GOT3 (cell line): ENCODE measurements at places on chromosomes 1 and 21.

- DNase-seq: no peak
Observed at GRCh38 chr1:110515891-110516290, 3.1 kb downstream of the KCNA10 start.

GRCh38 chr1:233045588-233045987 is 95.2 kb downstream of the NTPCR start:
- DNase-seq: no peak

DNA sequence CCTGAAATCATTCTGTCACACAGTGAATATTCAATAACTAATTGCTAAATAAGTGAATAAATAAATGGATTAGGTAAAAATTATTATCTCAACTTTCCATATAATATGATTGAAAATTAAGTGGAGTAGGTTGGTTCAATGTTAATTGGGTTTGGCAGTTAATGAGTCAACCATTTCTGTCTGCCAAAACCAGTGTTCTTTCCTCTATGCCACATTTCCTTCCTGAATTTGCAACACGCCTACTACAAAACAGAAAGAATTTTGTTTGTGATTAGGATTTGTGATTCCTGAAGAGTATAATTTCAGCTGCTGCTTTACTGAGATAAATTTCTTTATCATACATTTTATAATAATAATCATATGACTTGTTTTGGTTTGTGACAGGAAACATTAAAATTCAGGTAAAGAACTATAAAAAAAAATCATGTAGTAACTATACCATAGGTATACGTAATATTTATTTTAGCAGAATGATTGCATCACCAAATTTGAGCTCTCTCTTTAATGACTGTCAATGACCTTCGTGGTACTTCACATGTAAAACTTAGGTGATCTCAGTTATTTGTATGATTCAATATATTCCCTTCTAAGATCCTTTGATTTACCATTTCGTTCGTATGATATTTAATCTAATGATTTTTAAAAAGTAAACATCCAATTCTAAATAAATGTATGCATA is 241.3 kb downstream of the KCNT2 start:
- no peak for DNase-seq

GRCh38 chr1:97936976-97937375 is 16.1 kb upstream of the DPYD start:
- no peak for DNase-seq

GRCh38 chr1:1291548-1292441 is 11.6 kb downstream of the SCNN1D start:
- no peak for DNase-seq

DNA sequence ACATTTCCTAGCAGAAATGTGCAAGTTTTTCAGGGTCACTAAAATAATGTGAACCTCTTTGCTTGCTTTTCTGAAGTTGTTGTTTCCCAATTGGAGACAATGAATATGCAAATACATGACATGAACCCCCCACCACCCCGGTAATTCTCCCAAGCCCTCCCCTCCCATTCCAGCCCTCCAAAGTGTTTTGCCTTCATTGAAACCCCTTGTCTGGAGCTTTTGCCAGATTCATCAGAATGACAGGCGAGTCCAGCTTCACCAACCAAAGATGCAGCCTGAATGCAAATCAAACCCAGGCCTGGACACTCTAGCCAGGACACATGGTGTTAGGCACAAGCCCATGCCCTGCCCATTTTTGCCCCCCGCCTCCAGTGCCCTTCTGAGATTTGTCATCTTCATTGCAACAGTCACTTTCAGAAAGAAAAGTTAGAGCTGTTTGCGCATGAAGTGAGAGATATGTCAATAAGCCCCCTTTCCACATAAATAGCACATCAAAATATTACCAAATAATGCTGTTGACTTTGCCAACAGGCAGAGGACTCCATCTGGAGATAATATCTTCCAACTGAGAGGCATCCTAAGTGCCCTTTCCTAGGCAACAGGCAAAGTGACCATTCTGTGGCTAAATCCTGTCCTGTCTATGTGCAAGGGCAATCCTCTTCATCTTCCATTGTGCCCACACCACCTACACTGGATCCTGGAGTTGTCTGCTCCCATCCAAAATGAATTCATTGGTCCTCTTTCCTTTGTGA is 145.6 kb upstream of the NFIA start:
- DNase-seq: no peak

DNA sequence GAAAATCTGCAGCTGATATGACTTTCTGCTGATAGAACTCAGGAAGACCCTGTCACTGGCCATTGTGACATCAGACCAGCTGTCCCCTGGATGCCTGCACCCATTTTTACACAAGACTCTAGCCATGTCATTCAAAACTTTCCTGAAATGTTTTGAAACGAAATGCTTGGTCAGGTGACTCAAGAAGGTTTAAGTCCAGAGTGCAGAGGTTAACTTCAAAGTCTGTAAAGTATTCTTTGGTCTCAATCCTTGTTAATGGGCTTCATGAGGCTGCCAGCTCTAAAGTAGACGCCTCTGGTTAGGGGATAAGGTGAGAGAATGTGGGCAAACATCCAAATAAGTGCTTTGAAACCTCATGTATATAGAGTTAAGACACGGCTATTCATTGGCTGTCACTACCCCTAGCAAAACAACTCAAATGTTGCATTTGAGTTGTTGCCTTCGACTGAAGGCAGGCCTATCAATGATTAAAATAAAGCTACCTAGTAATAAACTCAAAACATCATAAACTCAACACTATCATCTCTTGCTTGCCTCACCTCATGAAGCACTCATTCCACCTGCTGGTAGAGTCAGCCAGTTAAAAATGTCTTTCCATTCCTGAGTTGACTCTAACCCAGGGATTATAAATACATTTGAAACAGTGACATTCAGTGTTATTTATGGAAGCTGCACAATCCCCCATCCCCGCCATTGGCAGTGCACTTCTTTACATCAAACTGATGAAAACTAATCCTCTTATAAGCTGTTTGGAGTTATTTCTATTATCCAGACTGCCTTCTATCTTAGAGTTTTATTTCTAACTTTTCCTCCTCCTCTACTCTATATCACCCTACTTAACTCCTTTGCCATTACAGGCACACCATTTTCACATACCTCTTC is 26.0 kb downstream of the RABIF start:
- no peak for DNase-seq

GRCh38 chr1:39500862-39501389 is 9.5 kb downstream of the BMP8A start:
- no peak for DNase-seq

DNA sequence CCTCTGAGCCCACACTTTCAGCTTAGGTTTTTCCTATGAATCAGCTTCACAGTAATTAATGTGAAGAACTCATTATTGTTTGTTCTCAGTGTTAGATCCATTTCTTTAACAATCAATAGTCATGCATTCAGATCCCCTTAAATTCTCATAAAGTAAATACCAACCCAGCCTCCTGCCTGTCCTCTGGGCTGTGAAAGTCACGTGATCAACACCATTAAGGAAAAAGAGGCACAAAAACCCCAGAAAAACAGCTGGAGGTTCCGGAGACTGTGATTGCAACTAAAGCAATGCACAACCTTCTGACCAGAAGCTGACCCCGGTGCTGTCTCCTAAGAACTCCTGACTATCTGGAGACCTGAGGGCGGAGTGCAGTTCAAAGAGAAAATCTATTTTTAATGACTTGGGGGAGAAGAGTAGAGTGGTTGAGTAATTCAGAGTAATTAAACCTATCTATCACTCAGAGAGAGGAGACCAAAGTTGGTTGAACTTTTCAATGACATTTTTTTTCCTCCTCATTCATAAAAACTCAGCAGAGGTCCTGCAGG is 132.5 kb downstream of the PLXNA2 start:
- DNase-seq: no peak

DNA sequence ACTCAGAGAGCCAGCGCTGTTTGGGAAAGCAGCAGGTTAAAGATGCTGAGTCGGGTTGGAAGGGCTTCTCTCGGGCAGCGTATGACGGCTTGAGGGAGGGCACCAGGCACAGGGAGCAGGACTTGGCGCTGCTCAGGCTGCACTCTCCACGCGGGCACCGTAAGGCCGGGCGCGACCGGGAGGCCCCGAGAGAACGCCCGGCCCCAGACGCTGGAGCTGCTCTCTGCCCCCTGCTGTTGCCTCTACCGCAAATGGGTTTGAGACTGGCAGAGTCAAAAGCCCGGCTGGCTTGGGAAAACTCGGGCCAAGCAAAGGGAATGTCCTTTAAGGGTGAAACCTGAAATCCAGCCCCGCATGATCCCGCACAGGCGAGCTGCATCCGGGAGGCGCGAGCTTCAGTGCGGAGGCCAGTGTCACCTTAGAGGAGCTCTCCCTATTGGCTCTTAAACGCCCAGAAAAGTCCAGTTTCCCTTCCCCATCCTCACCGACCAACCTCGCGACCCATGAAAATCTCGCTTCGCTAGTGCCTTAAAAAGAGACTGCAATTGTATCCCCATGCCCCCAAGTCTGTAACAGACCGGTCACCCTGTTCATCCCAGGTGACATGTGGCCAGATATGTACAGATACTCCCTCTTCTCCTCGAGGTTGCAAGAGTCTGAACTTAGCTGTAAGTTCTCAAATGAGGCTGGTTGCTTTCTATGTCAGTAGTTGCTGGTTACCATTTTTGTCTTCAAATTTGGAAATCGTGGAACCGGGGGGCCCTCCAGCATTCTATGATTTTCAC is 1.1 kb downstream of the PRRX1 start:
- DNase-seq: no peak

DNA sequence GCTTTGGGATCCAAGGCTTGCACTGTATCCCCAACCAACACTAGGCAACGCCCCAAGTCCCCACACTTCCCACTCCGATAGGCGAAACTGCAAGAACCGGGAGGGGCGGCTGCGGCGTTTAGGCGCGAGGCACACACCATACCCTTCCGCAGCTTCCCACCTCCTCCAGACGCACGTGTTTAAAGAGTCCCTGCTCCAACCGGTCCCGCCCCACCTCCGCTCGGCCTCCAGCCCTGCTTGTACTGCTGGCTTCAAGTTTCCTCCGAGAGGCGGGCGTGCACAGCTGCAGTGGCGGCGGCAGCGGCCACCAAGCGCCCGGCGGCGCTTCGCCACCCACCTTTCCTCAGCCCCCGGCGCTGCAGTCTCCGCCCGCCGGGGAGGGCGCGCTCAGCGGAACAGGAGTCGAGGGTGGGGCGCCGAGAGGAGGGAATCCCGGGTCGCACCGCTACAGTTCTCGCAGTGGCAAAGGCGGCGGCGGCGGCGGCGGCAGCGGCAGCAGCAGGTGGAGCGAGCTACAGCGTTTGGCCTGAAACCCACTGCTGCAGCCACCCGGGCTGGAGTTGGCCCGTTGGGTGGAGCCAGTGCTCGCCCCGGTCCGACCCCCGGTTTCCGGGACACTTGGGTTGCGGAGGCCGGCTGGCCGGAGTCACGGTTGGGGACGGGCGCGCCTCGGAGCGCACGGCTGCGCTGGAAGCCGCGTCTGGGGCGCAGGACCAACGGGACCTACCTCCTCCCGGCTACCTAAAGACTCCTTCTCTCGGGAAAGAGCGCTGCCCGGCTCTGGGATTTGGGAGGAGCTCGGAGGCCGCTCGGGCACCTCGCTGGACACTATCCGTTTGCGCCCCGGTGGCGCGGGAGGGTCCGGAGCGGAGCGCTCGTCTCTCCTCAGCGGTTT is at the start of gene CNIH3:
CNIH3 (plus strand) TSS at position 457 of the 895 bp plus-strand sequence. CDS start 858 bp downstream, outside the sequence.
- DNase-seq: peak; percentile 67

DNA sequence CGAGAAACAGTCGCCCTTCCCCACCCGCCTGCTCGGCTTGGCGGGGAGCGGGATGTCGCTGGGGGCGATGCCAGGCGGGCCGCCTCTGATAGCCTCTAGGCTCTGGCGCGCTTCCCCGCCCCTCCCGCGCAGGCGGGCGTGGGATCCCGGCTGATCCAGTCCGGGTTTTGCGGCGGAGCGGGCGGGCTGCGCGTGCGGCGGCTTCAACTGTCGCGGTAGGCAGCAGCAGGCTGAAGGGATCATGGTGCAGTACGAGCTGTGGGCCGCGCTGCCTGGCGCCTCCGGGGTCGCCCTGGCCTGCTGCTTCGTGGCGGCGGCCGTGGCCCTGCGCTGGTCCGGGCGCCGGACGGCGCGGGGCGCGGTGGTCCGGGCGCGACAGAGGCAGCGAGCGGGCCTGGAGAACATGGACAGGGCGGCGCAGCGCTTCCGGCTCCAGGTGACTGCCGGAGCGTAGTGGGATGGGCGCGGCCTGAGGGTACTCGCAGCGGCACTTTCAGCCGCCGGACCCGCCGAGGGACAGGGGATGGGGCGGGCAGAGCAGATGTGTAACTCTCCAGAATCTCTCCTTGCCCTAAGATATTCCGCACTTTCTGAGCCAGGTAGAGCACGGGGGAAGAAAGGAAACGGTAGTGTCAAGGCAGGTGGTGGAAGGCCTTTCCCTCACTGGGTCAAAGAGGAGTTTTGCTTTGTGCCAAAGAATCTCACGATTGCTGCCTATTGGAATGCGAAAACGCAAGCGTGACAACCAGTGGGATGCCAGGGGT is at the start of gene FAAH:
FAAH (plus strand) TSS at position 210 of the 764 bp plus-strand sequence; CDS start at position 242, 32 bp downstream.
- DNase-seq: no peak

DNA sequence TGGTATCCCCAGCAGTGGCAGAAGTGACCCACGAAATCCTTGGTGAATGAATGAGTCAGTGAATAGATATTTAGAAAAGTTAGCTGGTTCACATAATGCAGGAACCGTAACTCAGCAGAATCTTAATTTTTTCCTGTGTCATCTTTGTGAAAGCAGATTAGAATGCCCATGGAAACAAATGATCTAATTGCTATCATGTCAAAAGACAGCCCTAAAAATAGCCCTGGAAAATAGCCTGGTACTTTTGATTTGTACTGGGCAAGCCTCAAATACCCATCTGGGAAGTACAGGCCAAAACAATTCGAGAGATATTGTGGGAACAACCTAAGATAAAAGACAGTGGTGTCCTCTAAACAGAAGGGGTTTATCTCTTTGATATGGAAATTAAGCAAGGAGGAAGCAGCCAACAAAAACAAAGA is 21.1 kb downstream of the FYB2 start:
- no peak for DNase-seq

GRCh38 chr1:23593556-23594148 is 34.4 kb upstream of the ID3 start:
- DNase-seq: no peak

DNA sequence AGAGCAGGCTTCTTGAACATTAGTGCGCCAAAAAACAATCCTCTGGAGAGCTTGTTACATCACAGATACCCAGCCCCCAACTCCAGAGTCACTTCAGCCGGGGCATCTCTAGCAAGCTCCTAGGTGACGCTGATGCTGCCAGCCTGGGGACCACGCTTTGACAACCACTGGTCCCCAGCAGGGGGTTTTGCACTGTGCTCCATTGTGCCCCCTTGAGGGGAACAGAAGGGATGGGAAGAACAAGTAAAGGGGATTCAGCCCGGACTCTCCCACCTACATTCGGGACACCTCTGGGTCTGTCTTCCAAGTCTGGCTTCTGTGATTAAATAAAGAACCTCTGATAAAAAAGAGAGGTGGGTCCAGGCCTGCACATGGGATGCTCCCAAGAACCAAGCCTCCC is 60.4 kb downstream of the ATP5PO start:
- no peak for DNase-seq

DNA sequence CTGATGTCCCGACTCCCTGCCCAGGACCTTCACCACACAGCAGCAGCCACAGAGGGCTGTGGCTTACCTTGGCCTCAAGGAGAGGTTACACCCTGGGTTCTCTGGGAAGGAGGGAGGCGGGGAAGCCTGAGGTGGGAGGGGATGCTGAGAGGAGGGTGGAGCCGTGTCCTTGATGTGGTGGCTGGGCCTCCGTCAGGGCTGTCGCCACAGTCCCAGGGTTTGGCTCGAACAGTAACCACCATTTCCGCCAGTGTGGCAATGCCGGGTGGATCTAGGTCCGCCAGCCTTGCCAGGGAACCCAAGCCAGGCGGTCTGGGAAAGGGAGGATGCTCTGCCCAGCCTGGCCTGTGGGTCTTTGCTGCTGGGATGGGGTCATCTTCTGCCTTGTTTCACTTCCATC is 18.4 kb upstream of the CDCA8 start:
- DNase-seq: no peak

GRCh38 chr21:37341254-37341960 is 25.2 kb upstream of the DYRK1A start:
- DNase-seq: no peak

- DNase-seq: no peak
Observed at GRCh38 chr1:198015309-198015708, 98.1 kb downstream of the LHX9 start.
